ENCODE measurements at places on chromosomes 7 and 10.

GRCh38 chr7:42628054-42628453, 283.8 kb downstream of the C7orf25 start:
- no peak for DNase-seq

DNA sequence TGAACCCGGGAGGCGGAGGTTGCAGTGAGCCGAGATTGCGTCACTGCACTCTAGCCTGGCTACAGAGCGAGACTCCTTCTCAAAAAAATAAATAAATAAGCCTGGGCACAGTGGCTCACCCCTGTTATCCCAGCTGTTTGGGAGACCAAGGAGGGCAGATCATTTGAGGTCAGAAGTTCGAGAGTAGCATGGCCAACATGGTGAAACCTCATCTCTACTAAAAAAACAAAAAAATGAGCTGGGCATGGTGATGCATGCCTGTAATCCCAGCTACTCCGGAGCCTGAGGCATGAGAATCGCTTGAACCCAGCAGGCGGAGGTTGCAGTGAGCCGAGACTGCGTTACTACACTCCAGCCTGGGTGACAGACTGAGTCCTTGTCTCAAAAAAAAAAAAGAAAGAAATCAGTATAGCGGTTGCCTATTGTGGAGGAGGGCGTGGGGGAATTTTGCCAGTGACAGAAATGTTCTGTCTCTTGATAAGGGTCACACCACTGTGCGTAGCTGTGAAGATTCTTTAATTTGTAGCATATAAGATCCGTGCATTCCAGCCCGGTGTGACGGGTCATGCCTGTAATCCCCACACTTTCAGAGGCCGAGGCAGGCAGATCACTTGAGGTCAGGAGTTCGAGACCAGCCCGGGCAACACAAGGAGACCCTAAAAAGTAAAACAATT, 17.9 kb upstream of the EIF3B start:
- no peak for DNase-seq

- DNase-seq, result peak; percentile 11
These were observed 53.1 kb downstream of the TEX36 start for GRCh38 chr10:125629758-125630376.

GRCh38 chr10:61341008-61341407, 112.2 kb downstream of the TMEM26 start:
- DNase-seq, result no peak

- no peak for DNase-seq
These were observed 958.4 kb downstream of the TYW1 start for GRCh38 chr7:67955061-67955460.

DNA sequence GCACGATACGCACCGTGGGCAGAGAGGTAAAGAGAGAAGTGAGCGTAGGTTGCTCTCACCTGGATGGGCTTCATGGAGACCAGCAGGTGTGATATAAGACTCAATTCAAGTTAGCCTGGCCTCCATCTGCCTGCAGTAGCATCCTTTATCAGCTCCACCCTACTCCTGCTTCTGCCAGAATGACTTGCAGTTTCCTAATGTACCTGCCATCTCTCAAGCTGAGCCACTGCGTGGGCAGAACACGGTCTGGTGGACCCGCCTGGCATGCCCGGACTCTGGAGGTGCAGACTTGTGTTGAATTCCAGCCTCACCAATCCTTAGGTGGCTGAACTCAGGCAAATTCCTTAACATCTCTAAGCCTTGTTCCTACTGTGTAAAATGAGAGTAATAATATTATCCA, 64.3 kb downstream of the STEAP1B start:
- DNase-seq, result no peak

- no peak for DNase-seq
These were observed 61.4 kb downstream of the BICC1 start for GRCh38 chr10:58574058-58574457.

GRCh38 chr7:151429560-151430331, 10.2 kb downstream of the CRYGN start:
- DNase-seq, result no peak

DNA sequence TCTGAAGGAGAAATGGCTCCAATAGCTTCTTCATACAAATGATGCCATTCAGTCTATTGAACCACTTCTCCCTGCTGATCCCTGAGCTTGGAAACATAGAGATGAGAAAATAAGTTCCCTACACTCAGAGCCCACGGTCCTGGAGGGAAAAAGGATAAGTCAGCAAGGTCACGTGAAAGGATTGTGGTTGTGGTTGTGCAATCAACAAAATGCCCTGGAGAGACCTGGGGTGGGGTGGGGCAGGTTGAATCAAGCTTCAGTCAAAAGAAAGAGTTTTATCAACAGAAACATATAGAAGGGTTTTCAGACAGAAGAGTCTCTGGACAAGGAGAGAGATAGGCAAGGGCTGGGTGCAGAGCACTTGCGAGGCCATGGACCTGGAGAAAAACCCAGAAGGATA, 30.1 kb downstream of the C10orf90 start:
- no peak for DNase-seq

GRCh38 chr7:87375662-87376435, 30.4 kb downstream of the CROT start:
- DNase-seq, result no peak

DNA sequence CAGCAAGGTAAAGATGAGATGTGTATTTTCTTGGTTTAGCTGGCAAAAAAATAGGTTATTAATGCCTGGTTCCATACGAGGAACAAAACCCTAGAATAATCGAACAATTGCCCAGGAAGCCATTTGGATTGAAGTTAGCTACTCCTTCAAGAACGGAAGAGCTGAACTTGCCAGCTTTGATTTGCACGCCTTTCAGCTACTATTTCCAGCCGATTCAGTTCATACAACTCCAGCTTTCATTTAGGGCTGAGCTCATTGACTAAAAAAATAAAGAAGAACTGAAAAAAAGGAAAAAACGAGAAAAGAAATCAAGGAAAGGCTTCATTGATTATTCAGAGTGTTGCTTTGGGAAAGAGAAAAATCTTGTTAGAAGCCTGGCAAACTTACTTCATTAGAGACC, 60.4 kb downstream of the PTN start:
- no peak for DNase-seq

DNA sequence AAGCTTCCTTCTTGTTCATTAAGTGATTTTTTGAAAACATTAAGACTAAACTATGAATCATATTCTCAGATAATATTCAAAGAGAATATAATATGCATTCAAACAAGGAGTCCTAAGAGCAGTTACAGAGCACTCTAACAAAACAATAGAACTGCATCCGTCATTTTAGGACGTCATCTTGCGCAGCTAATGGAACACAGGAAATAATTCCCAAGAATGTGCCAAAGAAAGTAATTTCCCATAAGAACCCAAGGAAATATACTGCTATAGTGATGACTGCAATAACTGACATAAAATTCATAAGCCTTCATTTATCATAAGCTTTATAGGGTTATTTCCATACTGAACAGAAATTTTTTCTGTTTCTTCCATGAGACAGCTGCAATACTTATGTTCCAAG, 28.3 kb upstream of the CASD1 start:
- no peak for DNase-seq

DNA sequence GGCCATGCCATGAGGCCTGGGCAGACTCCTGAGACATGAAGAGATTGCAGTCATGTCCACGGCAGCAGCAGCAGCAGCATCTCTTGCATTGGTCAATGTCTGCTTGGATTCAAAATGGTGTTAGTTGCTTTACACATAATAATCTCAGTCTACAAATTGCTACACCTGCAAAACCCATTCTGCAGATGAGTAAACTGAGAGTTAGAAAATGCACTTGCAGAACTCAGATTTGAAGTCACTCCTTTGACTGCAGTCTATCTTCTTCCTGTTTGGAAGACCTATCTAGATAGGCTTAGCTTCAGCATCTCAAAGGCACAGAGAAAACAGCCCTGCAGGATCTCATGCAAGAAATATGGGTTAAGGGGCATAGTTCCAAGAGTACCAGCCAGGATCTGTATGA, 350.3 kb downstream of the TNS3 start:
- no peak for DNase-seq

GRCh38 chr10:79224263-79224949, 122.9 kb upstream of the PPIF start:
- DNase-seq, result no peak

GRCh38 chr10:14010101-14010558, 320.6 kb downstream of the FRMD4A start:
- DNase-seq, result no peak

DNA sequence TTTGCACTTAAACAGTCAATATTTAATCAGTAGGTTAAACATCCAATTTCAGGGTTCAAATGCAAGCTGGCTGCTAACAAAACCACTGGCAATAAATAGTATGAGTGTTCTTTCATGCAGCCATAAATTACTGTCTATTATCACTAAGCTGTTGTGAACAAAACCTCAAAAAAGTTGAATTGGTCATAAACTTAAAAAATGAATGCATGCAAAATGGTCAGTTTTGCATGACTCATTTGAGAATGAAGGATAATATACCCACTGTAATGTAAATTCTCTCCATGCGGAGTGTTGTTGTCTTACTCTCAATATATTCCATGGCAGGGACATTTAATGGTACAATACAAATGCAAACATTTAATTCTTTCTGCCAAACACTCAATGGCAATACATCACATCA, 226.4 kb downstream of the MAGI2 start:
- DNase-seq, result peak; percentile 67

DNA sequence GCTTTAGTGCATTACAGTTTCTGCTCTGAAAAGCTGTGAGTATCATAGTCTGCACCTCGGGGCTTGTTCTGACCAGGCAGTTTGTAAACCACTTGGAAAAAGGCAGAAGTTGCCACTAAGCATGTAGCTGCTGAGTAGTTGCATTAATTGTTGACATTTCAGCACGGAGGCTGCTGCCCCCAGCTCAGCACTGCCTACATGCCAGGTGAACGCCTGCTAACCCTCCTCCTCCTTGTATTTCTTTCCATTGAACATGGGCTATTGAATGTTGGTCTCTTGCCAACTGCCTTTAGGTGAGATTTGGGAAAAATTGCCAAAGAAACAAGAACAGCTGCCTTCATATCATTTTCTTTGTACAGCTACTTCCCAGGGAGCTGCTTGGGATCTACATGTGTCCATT, 164.2 kb downstream of the RAPGEF5 start:
- no peak for DNase-seq

GRCh38 chr7:140640060-140640637, 464 bp downstream of the DENND2A start:
- no peak for DNase-seq

DNA sequence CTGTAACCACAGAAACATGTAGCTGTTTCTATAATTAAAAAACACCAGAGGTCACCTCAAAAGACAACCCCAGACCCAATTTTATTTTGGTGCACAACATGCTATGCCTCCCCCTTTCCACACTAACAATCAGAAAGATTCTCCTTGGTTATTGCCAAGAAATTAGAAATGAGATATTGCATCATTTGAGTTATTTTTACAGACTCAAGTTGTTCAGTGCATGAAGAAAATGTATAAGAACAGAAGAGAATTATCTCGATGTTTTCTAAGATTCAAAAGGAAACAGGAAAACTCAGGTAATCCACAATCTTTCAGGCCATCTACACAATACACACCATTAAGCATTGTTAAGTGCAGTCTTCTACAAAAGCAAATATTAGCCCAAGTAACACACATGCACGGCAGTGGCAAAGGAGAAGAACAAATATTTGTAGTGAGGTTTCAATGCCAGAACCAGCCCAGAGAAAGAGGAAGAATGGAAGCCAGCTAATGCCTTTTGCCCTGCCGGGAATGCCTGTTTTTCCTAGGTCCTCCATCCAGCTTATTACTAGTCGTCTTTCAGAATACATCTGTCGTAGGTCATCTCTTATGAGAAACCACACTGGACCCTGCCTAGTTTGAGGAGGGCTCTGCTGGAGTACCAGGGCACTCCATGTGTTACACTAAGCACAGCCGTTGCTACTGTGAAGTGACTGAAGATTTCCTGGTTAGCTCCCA, 67.6 kb upstream of the C1GALT1 start:
- peak; percentile 90 for DNase-seq

- DNase-seq, result no peak
These were observed 343.1 kb downstream of the PHTF2 start for GRCh38 chr7:78141522-78142281.

GRCh38 chr7:36526863-36527548, 137.3 kb downstream of the ANLN start:
- no peak for DNase-seq

DNA sequence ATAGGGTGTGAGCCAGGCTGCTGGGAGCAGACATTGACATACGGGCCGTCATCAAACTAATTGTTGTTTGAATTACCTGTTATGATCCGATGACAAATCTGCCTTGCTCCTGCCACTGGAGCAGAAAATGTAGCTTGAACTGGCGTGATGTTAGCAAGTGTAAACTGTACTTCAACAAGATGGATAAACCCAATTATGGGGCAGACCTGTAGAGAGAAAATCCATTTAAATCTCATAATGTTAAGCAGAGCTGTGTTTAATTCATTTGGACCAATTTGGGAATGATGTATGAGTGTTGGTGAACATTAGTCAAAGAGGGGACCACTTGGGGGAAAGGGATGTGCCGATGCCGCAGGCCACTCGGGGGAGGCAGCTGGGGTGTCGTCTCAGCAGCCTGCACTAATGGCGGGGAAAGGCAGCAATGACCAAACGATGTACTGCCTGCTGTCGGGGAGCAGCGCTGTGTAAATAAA, 27.4 kb downstream of the TCF7L2 start:
- DNase-seq, result no peak

GRCh38 chr7:48901966-48902365, 22.4 kb upstream of the CDC14C start:
- DNase-seq, result no peak

DNA sequence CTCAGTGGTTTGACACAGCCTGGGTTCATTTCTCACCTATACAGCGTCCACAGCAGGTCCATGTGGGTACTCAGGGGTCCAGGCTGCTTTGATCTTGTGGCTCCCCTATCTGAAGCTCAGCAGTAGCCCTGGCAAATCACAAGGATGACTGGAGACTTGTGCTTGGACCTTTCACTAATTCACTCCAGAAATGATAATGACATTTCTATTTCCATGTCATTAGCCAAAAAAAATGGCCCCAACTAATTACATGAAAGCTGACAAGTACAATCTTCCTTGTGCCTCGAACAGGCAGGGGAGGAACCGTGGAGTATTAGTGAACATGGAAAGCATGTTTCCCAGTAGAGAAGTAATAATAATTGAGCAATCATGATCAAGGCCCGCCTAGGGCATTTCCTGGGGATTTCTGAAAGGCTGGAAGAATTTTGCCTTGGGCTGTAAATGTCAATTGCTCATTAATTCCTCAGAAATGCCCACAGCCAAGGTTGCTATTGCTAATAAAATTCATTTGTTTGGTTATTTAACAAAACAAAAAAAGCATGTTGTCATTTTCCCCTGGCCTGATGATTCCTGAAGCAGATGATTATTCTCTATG, 586.1 kb downstream of the SDK1 start:
- DNase-seq, result no peak

Measured in NCI-H2081 treated with DMSO at 0.1 percent for 48 hours (cell line).